ENCODE measurements at places on chromosomes 6 and 20. TPM values are rescaled to one million over a fixed set of nuclear protein-coding genes. Genes with fewer than 3 reads are reported as not detected.

The RHAG gene
- total RNA-seq = not detected

The TPBG gene
- total RNA-seq = 38.4 TPM

The ASIP gene
- total RNA-seq = not detected

The PTPRK gene
- total RNA-seq = 124 TPM

The PLCG1 gene
- 134 TPM for total RNA-seq

The HCRTR2 gene
- not detected for total RNA-seq

The PHACTR1 gene
- 3.9 TPM for total RNA-seq

The CCN5 gene
- total RNA-seq = 0.10 TPM

The HDDC2 gene
- 62.9 TPM for total RNA-seq

The TRIM15 gene
- total RNA-seq = not detected

The NRSN2 gene
- 77.9 TPM for total RNA-seq

The HLA-DOB gene
- not detected for total RNA-seq

The TGM6 gene
- not detected for total RNA-seq

The PPIL1 gene
- 29.6 TPM for total RNA-seq

Data from renal cortical epithelial cell (primary cell).